ENCODE measurements at places on chromosomes 4 and X.

- no peak for DNase-seq
Observed at GRCh38 chr4:147570616-147571015, 46.6 kb upstream of the TMEM184C start.

DNA sequence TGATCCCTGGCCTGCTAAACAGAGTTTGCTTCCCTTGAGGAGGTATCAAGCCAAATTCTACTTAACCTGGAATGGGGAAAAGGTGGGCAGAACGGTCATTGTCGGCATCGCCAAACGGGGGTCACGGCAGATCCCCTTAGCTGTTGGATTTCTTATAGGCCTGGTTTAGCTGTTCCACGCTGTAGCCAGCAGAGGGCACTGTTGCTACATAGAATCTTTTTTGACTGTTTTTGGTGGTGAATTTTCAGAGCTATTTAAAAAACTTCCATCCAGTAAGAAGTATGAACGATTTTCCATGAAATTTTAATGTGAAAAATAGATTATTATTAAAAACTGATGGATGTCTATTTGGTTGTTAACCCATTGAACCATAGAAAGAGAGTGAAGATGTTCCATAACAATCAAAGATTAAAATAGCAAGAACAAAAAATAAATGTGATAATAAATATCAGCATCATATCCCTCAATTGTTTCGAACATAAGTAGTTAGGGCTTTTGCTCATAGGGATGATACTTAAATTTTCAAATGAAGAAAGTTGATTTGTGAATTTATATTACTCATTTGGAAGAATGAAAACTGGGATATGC, 56.6 kb downstream of the LINC00632 start:
- DNase-seq, result no peak

GRCh38 chr4:67234296-67234695, 311.0 kb downstream of the CENPC start:
- DNase-seq, result no peak

DNA sequence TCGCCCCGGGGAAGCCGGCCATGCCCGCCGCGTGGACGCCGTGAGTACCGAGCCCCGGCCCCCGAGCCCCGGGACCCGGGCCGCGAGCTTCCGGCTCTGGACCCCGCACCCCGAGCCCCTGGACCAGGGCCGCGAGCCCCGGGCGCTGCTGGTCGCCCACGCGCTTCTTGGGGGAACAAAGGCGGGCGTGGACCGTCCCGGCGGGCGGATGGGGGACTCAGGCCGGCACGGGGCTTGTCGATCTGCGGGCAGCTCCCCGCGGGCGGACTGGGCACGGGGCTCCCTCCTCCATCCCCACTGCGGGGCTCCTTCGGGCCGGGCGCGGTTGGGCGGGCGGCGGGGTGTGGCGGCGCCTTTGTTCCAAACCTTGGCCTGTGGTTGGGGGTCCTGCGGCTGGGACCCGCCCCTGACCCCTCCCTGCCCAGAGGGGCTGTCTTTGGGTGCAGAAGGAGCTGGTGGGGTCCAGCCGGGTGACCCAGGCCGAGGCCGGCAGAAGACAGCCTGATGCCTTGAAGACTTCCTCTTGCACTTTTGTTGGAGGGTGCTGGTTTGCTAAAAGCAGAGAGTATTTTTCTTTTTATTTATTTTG, 25.2 kb upstream of the ADD1 start:
- DNase-seq, result no peak

- DNase-seq, result no peak
Observed at GRCh38 chrX:136397001-136397400, 90.7 kb upstream of the BRS3 start.

- DNase-seq, result no peak
Observed at GRCh38 chrX:10875995-10876394, 235.1 kb upstream of the HCCS start.

- DNase-seq, result no peak
Observed at GRCh38 chrX:31209005-31209628, 137.3 kb upstream of the FTHL17 start.

DNA sequence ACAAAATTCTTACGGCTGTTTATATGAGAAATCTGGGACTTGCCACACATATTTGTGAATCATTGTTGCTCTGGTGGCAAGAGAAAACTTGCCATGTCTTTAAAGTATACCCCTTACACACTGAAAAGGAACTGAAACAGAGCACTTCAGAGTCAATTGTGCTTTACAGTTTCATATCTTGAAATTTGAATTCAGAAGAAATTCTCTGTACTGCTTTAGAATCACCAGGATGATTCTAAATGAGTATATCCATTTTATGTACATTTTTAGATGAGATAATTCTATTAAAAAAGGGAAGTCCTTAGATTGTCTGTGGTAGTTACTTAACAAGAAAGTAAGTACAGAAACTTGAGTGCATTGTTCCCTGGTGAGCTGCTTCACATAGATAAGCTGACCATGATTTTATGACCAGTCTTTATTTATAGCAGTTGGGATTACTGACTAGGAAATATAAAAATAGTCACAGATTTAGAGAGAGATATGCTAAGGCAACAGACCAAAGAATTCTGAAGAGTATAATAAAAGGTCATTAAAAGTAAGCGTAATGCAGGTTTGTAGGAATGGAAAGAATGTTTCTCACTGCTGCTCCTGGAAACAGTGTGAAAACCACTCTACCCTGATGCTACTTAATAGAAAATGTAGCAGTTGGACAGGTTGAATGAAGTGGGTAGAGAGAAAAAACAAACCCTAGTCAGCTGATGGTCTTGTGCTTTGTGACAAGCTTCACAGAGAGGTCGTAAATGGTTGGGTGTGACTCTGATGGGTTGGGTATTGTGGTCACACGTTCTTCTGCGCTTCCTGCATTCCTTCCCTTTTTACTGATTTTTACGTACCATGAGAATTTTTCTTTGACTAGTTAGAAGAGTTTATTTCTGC, 41.0 kb downstream of the FNIP2 start:
- peak; percentile 36 for DNase-seq

DNA sequence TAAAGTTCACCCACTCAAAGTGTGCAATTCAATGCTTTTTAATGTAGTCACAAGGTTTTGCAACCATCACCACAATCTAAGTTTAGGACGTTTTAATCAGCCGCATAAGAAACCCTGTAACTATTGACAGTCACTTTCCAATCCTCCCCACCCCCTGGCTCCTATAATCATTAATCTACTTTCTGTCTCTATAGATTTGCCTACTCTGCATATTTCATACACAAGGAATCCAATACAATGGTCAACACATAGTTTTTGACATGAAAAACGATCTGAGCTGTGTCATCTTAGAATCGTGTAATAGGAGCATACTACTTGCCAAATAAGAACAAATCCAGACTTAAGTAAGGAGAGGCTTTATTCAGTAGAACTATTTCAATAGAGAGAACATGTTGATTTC, 47.6 kb downstream of the ANXA3 start:
- no peak for DNase-seq

DNA sequence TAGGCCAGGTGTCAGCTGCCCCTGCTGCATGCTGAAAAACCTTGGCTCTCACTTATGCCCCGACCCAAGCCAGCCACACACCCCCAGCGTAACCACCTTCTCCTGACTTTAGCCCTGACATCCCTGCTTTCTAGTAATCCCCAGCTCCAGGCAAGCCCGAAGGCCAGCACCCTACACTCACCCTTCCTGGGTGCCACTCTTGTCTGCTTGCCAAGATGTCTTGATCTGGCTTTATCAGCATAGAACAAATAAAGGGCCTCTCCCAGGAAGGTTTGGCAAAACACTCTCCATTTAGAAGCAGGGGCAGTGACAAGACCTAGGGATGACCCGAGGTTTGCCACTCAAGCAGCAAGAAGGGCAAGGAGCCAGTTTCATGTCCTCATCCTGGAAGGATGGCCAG, 6.8 kb upstream of the MAP9 start:
- DNase-seq, result no peak

DNA sequence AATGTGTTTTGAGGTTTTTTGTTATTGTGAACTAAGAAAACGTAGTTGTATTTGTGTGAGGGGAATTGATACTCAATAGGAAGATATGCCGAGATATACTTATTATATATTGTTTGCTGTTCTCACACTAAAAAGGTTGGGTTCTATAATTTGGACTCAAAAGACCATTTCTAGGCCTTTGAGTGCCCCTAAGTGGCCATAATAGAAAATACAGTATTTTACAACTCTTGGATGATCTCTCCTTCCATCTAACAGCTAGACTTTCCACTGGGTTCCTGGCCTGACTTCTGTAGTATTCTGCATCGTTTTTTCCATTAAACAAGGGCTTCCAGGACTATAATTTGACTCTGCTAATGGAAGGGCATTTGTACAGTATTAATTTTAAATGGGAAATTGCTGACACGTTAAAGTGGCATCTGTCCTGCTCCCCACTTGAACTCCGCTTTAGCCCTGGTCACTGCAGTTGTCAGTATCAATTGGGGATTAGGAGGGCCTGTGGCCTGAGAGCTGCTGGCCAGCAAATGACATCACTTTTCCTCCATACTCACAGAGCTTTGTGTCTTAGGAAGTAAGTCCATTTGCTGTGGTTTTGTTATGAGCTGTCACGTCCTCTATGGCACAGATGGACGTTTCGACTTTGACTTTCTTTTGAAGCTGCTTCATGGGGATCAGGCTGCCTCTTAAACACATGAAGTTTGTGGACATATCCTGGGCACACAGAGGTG, 176.9 kb downstream of the SLIT2 start:
- DNase-seq, result no peak

DNA sequence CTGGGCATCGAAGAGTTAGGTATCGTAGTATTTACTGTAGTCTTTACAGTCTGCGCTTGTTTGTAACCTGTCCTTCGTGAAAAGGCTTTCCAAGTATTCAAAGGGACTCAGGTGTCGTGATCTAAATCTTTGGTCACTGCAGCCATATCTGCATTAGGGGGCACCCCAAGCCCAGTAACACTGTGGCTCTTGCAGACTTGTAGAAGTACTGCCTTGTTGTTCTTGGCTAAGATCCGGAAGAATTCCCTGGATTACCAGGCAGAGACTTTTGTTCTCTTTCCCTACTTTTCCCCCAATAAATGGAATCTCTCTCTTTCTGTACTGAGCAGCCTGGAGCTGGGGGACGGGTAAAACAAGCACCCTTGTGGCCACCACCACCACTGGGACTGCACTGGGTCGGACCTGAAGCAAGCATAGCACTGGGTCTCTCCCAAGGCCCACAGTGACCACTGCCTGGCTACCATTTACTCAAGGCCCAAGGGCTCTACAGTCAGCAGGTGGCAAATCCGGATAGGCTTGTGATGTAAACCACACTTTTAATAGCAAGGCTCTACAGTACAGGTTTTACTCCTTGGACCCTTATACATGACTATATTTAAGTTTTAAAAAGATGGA, 12.0 kb downstream of the CXorf58 start:
- DNase-seq, result no peak

DNA sequence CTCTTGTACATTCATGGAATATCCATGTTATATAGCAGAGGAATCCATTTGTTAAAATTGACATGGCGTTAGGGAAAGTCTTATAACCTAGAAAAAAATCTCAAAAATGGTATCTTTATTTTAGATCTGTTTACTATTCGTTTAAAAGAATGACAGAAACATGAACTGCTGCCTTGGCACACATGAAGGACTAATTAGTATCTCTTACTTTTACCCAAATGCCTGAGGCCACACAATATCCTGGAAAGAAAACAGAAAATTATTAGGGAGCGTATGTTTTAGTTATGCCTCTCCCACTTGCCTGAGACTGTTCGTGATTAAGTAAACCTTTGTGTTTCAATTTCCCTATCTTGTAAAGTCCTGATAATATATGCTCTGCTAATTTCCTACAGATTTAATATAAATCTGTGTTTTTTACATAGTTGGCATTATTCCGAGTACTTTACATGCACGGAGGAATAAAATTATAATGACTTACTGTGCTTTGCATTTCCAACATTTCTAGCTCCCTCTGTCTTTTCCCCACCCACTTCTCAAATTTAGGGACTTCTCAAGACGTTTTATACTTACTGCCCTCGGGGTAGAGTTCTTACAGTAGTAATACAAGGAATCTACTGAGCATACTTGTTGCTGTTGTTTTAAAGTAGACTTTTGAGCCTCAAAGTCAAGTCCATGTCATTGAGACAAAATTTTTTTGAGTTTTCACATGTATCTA, 147.3 kb downstream of the VEGFC start:
- no peak for DNase-seq

DNA sequence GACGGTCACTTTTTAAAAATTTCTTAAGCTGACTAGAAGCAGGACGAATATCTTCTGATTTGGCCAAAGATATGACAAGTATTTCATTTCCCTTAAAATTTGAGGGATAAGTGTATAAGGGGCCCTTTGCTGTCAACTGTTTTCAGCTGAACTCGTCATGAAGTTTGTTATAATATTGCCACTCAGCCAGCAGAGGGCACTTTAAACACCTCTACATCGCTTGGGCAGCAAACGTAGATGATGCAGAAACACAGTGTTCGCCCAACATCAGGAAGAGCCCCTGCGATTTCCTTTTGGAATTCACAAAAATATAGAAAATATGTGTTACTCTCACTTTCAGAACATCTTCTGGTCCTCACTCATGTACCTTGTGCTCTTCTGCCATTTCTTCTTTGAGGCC, 435.7 kb upstream of the FMR1 start:
- no peak for DNase-seq

DNA sequence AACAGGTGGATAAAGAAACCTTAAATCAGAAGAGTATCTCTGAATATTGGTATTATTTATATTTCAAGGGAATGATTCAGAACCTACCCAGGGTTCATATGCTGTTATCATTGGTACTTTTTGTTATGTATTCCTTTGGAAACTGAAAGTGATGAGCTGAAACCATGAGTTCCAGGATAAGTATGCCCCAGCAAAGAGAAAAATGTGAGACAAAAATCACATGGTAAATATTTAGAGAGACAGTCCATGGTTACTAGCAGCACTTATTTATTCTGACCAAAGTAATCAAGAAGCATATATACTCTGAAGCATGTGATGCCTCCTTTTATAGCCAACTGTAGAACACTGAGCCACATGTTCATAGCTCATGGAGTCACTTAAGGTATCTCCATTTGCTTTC, 277.7 kb downstream of the ARAP2 start:
- DNase-seq, result no peak

DNA sequence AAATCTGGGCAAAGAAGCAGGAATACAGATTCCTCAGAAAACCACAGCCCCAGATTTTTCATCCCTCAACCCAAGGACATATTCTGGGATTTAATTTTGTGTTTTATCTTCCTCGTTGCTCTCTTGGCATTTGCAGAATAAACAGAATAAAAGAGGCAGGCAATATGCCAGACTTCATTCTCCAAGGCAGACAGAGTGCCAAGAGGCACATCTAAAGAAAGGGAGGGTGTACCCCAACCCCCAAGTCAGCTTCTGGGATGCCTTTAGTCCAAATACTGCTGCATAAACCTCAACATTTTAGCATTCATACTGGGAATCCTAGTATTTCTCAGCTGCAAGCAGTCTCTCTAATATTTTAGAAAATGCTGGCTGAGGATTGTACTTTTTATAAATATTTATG, 629.2 kb downstream of the KLHL13 start:
- no peak for DNase-seq

Measured in GM18507 (cell line).